ENCODE measurements at places on chromosomes 13 and 19.
A peak's percentile ranks its signal among the peaks of the same experiment; 100 is the strongest.

GRCh38 chr13:77040835-77041234, 13.9 kb upstream of the FBXL3 start:
- no peak for DNase-seq

- DNase-seq, result no peak
These were observed 144.1 kb downstream of the PAN3 start for GRCh38 chr13:28282451-28282850.

DNA sequence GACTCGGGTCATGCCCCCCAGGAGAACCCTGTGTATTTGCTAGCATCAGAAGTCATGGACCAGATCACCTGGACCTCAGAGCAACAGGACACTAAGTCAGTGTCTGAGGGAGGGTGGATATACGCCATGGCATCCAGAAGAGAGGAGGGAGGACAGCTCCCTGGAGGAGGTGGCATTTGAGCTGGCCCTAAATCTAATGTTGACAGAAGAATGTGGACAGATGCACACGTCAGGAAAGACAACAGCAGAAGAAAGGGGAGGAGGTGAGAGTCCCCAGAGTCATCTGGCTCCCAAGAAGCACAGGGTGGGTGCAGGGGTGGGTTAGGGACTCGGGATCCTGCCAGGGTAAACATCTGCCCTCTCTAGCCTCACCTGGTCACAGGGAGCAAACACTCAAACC, 24.5 kb upstream of the CCNE1 start:
- DNase-seq, result no peak

DNA sequence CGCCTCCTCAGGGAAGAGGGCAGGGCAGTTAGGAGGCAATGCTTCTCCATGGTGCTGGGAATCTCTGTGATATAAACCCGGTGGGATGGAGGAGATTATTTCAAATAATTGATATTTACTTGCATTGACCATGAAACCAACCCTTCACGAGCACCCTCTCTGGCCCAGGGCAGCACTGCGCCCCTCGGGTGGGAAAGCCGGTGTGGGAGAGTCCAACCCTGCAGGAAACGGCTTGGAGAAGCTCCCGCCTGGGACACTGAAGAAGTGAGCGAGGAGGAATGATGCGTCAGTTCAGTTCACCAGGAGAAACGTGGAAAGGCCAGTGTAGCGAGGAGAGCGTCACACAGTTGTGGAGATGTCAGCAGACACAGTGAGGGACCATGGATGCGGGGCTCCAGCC, 99.9 kb downstream of the COL4A2 start:
- DNase-seq, result no peak

DNA sequence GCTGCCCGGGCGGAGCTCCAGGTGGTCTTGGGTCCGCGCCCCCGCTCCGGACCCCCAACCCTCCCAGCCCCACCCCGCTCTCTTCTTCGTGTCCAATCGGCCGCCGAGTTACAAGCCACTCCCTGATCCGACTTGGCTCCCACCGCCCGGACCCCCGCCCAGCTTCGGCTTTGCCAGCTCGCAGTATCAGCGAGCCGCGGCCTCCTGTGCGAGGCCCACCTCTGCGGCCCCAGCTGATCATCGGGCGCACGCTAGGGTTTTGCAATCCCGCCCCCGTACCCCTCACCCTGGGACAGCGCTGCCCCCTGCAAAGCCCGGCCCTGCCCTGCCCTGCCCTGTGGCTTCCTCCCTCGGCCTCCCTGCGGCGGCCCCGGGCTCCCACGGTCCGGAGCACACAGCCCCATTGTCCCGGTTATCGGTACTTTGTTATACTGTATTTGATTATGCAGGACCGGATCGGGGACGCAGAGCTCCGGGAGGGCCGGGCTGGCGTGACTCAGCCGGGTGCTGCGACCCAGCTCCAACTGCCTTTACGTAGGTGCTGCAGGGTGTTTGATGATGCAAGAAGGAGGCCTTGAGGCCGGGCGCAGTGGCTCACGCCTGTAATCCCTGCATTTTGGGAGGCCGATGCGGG, 598 bp upstream of the LPAR2 start:
- no peak for DNase-seq

DNA sequence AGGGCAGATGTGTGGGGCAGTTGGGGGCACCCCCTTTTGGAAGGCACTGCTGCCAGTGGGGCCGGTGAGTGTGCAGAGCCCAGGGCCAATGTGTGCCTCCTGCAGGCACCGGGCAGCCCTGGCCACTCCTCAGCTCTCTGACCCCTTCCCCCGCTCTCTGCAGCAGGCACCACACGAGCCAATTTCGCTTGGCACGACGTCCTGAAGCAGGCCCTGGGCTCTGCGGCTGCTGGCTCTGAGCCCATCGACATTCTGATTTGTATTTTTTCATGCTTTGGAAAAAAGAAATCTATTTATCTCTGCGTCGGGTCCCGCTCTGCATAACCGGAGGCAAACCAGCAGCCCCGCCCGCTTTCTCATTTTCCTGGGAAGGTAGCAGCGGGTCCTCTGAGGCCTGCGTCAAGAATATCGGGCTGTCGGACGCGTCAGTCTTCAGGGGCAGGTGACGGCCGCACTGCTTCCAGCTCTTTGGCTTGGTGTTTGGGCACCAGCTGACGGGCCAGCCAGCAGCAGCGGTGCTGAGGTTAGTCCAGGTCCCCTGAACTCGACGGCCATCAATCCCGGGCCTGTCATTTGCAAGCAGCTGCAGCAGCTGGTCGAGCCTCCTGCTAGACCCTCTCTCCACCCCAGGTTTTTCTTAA, 134.3 kb downstream of the KDM4B start:
- DNase-seq, result no peak

DNA sequence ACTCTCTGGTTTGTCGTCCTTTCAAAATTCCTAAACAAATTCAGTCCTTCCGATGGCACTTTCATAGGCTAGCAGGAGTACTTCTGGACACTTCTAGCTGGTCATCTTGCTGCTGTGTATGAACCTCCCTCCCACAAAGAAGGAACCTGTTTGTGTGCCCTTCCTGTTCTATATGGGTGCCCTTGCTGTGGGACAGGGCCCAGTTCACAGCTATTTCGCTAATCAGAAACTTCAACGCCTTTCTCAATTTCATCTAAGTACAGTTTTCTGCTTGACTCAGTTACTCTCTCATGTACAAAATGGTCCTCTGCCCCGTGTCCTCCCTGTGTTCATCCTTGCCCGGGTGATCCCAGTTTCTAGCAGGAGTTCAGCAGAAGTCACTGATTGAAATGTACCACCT, 96.1 kb downstream of the STARD13 start:
- no peak for DNase-seq

GRCh38 chr13:61277088-61277487, 138.6 kb downstream of the PCDH20 start:
- no peak for DNase-seq

DNA sequence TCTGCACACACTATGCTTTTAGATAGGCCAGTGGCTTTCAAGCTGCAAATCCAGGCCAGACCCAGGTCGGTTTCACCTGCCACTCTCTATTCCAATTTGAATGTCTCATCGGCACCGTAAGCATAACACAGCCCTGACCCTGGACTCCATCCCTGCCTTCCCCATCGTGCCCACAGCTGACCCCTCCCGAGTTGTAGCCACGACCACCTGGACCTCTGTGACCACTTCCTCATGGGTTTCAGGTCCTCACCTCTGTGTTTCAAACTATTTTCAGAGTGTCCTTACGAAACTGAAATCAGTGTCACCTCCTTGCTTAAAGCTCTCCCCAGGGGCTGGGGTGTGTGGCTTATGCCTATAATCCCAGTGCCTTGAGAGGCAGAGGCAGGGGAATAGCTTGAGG, 9.0 kb upstream of the HSH2D start:
- no peak for DNase-seq

- no peak for DNase-seq
These were observed 1500.4 kb upstream of the MIR17HG start for GRCh38 chr13:89846926-89847585.

- DNase-seq, result peak; percentile 22
These were observed 687 bp downstream of the ILF3 start for GRCh38 chr19:10654610-10655456.
